ENCODE measurements at places on chromosomes 11 and 22.

DNA sequence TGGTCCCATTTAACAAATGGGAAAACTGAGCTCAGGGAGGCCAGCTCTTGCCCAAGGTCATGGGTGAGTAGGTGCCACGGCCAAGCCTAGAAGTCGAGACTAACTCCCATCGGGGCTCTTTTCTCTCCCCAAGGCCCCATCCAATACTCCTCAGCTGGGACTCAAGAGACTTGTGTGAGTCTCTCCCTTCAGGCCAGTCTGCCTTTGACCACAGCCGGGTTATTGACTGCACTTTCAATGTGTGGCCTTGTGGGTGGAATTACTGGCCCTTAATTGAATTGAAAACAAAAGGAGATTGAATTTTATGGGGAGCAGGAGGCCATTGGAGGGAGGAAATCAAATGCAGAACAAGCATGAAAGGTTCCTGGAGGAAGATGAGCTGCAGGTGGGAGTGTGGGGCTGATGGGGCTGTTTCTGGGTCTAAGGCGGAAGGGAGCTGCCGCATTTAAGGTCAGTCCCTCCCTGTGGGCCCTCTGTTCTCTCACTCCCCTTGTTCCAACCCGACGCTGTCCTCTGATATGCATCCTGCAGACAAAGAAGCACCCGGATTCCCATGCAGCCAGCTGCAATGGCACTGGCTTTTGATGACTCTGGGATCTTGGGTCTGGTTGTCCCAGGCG is 552.8 kb downstream of the MIAT start:
- no peak for DNase-seq

DNA sequence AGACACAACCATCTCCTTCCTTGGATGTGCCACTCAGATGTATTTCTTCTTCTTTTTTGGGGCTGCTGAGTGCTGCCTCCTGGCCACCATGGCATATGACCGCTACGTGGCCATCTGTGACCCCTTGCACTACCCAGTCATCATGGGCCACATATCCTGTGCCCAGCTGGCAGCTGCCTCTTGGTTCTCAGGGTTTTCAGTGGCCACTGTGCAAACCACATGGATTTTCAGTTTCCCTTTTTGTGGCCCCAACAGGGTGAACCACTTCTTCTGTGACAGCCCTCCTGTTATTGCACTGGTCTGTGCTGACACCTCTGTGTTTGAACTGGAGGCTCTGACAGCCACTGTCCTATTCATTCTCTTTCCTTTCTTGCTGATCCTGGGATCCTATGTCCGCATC is 489 bp downstream of the OR10A4 start:
- no peak for DNase-seq

DNA sequence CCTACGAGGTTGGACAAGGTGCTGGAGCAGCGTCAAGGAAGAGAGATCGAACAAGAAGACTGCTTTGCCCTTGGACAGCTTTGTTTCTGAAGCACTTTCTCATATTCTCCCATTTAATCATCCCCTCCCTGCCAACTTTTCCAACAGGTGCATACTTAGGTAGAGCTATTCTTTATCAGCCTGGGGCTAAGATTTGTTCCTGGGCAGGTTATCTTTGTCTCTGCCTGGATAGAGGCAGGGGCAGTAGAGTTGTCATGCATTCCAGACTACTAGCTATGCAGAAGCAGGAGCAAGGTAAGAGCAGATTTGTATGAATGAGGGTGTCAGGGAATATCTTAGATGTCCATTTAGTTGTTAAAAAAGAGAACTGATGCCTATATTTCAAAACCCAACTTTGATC is 82.3 kb downstream of the PTPRJ start:
- DNase-seq: no peak

GRCh38 chr11:2796091-2796490 is 89.5 kb downstream of the CDKN1C start:
- no peak for DNase-seq

- DNase-seq: no peak
These were observed 4.4 kb downstream of the MOGAT2 start for GRCh38 chr11:75721852-75722668.

DNA sequence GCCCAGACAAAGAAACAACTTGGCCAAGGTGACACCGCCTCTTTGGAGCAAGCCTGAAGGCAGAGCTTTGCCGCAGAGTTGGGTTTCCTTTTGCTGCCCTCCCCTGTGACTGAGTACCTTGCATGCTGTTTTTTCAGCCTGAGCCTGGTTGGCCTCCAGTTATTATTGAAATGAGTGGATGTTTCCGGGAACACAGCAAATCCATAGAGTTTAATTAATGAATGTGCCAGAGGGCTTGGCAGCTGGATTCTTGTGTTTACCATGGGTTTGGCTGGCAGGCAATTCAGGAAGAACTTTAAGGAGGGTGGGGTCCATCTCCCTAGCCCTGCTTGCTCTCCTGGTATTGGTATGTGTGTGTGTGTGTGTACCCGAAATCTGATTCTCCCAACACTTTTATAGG is 65.6 kb upstream of the CRYBB3 start:
- no peak for DNase-seq

GRCh38 chr11:74471668-74472429 is 4.5 kb upstream of the KCNE3 start:
- DNase-seq: no peak

GRCh38 chr22:40281717-40282116 is 64.6 kb upstream of the ADSL start:
- no peak for DNase-seq

GRCh38 chr11:68447015-68447801 is 13.3 kb upstream of the PPP6R3 start:
- DNase-seq: peak; percentile 58

- DNase-seq: peak; percentile 64
These were observed 67.5 kb downstream of the GAB2 start for GRCh38 chr11:78350091-78350645.

DNA sequence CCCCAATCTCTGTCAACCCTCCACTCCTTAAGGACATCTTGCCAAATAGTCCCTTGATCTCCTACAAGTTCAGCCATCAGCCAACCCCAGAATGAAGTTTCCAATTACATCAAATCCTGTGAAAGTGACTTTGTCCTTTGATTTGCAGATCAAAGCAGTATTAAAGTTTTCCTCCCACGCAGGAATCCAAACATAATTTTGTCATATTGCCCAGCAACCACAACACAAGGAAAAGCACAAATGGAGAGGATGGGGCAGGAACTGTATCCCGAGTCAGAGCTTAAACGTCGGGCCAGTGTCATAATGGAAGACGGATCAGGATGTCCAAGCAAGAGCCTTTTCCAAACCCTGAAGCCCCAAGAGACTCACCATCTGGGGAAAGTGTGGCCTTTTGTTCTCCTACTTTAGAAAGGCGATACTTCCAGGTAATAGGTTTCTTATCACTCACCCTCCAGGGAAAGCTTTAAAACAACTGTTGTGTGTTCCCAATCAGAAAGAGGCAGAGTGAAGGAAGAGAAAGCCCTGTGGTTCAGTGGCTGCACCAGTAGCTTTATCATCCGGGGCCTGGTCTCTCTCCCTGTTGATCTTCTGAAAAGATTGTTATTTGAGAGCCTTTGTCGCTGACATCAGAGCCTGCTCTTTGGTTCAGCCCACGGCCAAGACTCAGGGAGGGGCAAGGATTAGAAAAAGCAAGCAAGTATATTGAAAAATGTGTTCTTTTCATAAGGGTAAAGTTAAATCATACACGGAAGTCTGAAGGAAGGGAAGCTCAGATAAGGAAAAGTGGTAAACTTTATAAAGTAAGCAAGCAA is 41.7 kb downstream of the EXPH5 start:
- no peak for DNase-seq

GRCh38 chr11:12189543-12190235 is 79.3 kb downstream of the MICAL2 start:
- DNase-seq: no peak

GRCh38 chr22:23080613-23081290 is 10.4 kb downstream of the GNAZ start:
- DNase-seq: peak; percentile 65

DNA sequence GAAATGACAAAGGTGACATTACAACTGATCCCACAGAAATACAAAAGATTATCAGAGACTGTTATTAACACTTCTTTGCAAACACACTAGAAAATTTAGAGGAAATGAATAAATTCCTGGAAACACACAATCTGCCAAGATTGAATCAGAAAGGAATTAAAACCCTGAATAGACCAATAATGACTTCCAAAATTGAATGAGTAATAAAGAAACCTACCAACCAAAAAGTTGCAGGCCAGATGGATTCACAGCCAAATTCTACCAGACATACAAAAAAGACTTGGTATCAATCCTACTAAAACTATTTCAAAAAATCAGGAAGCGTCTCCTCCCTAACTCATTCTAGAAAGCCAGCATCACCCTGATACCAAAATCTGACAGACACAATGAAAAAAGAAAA is 17.2 kb downstream of the RAB38 start:
- no peak for DNase-seq

DNA sequence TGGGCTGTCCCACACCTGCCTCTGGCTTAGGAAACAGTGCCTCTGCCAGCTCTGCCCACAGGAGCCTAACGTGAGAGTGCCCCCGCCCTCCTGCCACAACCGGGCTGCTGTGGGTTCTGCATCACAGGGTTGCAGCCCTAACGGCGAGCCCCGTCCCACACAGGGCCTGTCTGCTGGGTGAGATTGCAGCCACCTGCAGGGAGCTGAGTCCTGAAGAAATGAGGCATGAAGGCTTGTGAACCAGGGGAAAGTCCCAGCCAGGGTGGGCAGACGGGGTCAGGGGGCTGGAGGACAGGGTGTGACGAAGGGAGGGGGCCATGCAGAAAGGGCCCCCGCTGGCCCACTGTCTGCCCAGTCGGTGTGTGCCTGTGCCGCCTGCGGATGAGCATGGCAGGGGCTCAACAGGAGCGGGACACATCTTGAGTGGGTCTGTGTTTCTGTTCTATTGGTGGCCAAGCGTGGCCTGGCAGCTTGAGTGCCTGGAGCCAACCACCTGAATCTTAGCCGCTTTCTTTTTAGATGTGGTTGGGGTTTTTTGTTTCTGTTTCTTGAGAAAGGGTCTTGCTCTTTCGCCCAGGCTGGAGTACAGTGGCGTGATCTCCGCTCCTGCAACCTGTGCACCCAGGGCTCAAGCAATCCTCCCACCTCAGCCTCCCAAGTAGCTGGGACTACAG is 38.9 kb downstream of the CTTN start:
- no peak for DNase-seq

GRCh38 chr22:46738647-46739093 is 618 bp upstream of the CERK start:
- no peak for DNase-seq

DNA sequence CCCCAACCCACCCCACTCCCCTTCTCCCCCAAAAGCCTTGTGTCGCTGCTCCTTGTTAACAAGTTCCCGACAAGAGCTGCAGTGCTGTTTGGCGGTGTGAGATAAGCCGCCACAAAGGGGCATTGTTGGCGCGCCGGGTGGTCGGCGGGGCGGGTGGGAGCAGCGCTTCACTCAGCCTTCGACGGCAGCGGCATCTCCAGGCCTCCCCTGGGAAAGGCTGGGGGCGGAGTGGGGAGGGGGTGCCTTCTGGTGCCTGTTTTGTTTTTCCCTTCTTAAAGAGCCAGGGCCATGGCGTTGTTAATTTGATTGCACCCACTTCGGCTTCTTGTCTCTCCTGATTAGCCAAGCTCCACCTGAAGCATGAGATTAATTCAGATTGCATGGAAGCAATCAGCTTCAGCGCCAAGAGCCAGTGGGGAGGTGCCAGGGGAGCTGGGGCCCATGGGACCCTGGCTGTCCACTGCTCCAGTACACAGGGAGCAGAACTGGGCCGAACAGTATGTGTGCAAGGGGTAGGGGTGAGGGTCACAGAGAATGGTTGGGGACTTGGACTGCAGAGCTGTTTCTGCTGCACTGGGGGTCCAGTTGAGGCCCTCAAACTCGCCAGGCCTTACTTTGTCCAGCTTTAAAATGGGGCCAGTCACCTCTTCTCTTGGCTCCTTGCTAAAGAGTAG is 165.1 kb downstream of the CEP164 start:
- no peak for DNase-seq

- DNase-seq: no peak
These were observed 4.2 kb downstream of the FAR1 start for GRCh38 chr11:13672576-13673210.

- no peak for DNase-seq
These were observed 276.8 kb upstream of the SESN3 start for GRCh38 chr11:95507794-95508193.

DNA sequence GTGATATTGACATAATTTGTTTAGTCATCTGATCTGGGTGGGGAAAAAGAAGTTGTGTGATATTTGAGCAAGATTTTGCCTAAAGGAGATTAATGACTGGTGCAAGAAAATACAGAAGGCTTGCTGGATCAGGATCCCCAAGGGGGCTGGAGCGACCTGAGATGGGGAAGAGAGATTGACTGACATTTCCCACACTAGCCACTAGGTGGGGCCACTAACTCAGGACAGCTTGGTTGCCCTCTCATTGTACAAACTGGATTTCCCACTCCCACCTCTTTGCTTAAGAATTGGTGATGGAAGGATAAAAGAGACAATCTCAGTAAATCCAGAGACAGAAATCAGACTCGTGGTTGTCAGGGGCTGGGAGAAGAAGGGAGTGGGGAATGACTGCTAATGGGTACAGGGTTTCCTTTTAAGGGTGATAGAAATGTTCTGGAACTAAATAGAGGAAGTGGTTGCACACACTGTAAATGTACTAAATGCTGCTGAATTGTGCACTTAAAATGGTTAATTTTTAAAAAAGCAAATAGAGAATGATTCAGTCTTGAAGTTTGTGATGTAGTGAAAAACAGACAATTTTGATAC is 50.7 kb downstream of the CTTN start:
- DNase-seq: no peak

- peak; percentile 66 for DNase-seq
These were observed 24.7 kb downstream of the PATZ1 start for GRCh38 chr22:31321421-31321820.

DNA sequence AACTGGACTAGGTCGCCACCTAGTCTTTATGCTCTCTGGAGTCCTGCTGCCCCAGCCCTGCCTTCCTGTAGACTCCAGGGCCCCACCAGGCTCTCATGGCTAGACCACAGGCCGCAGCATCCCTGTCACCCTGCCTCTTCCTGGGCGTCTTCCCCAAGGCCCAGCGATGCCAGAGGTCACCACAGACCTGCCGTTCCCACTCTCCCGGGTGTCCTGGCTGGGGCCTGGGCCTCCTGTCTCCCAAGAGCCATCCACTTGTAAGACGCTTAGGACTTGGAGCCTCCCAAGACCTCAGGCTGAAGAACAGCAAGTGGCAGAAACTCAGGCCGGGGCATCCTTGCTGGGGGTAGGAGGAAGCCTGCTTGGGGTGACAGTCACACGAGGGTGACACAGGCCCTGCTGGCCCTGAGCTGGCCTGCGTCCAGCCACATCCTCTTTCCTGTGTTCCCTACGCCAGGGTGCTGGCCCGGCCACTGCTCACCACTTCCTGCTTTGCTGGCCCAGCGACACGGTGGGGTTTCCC is 2.0 kb upstream of the TCIRG1 start:
- peak; percentile 31 for DNase-seq
